ENCODE measurements at places on chromosomes 11 and 22. TPM values are rescaled to one million over a fixed set of nuclear protein-coding genes. Genes with fewer than 3 reads are reported as not detected.

- DNase-seq: no peak
- H3K36me3 ChIP-seq: no peaks in the 10 kb centered on the region
- H3K27me3 ChIP-seq: no peaks in the 10 kb centered on the region
- no peak overlapping the region for H3K27ac ChIP-seq
These were observed 54.6 kb downstream of the MCHR1 start for GRCh38 chr22:40733919-40734318.

Gene FOXR1
- not detected for total RNA-seq

Gene PLA2G6
- 102 TPM for total RNA-seq

- H3K4me3 ChIP-seq: peak overlapping the region; percentile 97
- H3K27me3 ChIP-seq: no peaks in the 10 kb centered on the region
- peak overlapping the region; percentile 97 for H3K27ac ChIP-seq
- H3K4me1 ChIP-seq: peaks cover 35% of the 10 kb centered on the region
These were observed 2.5 kb downstream of the FCHSD2 start for GRCh38 chr11:73139476-73140198.

Gene FADS2
- total RNA-seq: 23.3 TPM
